ENCODE measurements at places on chromosomes 1 and 21. TPM values are rescaled to one million over a fixed set of nuclear protein-coding genes. Genes with fewer than 3 reads are reported as not detected.

DNA sequence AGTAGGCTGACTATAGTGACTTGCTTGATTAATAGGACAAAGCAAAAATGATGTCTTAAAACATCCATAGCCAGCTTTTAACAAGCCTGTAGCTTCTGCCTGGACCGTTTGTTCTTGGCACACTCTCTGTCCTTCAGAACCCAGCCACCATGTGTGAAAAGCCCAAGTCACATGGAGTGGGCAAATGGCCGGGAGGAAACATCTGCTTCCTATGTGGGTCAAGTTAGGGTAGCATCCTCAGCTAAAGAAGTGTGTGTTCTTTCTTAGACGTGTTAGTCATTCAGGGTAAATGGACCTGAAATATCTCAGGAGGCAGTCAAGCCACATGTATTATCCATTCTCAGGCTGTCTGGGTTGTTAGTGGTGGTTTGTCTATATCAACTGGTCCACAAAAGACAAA lies 23.4 kb downstream of the RD3 start:
- DNase-seq = no peak

The RIIAD1 gene
- not detected for total RNA-seq

The SPRR2F gene
- total RNA-seq = 54.4 TPM

DNA sequence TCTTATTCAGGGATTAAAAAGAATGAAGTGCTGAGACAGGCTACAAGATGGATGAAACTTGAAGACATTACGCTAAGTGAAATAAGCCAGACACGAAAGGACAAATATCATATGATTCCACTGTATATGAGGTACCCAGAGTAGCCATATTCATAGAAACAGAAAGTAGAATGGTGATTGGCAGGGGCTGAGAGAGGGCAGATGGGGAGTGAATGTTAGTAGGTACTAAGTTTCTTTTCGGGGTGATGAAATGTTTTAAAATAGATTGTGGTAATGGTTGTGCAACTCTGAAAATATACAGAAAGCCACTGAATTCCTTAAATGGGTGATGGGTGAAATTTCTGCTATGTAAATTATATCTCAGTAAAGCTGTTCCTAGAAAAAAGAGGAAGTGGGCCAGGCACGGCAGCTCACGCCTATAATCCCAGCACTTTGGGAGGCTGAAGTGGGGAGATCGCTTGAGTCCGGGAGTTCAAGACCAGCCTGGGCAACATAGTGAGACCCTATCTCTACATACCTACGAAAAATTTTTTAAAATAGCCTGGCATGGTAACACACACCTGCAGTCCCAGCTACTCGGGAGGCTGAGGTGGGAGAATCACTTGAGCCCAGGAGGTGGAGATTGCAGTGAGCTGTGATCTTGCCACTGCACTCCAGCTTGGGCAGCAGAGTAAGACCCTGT lies 15.9 kb downstream of the SLC27A3 start:
- no peak for DNase-seq

The KCNJ9 gene
- total RNA-seq = 0.07 TPM

- no peak for DNase-seq
Observed at GRCh38 chr1:97636941-97637340, 283.9 kb downstream of the DPYD start.

The WNT2B gene
- 165 TPM for total RNA-seq

The LMX1A gene
- total RNA-seq = not detected

DNA sequence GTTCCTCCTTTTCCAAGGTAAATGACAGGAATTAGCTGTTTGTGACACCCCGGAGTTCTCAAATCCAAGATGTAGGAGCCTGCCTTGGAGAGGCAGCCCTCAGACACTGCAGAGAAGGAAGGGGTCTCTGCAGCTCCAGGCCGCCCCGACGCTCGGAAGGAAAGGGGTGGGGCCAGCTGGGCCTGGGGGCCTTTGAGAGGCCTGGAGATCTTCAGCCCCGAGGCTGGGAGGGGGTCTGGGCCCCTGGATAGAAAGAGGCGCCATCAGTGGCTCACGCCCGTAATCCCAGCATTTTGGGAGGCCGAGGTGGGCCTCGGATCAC lies 1.1 kb upstream of the TNFRSF18 start:
- no peak for DNase-seq

DNA sequence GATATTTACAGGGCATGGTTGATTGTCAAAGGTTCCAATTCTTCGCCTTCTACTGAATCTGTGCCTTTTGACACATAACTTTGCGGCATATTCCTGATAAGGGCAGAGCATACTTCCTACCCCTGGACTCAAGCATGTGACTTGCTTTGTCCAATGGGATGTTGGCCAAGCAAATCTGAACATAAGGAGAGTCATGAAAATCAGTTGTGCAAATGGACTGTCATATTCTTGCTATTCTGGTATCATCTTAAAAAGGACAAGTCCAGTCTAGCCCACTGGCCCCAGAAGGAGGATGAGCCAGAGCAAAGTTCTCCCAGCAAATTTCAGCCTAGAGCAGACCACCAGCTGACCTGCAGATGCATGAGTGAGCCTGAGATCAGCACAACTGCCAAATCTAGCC lies 41.0 kb upstream of the MUTYH start:
- no peak for DNase-seq

All from mesothelial cell of epicardium (in vitro differentiated cells).